Activated CD4-positive, CD25-positive, alpha-beta regulatory T cell treated with anti-CD3 and anti-CD28 coated beads, Interleukin-2, amount 50 U/mL, for 72 hours (primary cell): ENCODE measurements at places on chromosomes 1 and 21.

GRCh38 chr1:190413142-190413541 is 64.5 kb downstream of the BRINP3 start:
- DNase-seq, result no peak

DNA sequence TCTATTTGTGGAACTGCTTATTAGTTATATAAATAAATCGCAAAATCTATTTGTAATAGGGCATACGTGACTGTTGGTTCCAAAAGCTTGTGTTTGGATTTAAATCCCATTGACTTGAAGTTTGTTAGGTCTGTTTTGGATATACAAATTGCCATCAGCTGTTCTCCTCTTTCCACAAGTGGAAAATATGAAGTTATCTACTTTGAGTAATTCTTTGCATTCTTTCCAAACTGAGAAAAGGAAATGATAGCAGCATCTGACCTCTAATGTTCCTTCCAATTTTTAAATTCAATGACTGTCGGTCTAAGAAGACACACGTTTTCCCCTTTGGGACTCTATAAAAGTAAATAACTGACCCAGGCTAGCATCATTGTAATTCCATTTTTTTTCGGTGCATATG is 165.7 kb upstream of the SGIP1 start:
- DNase-seq, result no peak

DNA sequence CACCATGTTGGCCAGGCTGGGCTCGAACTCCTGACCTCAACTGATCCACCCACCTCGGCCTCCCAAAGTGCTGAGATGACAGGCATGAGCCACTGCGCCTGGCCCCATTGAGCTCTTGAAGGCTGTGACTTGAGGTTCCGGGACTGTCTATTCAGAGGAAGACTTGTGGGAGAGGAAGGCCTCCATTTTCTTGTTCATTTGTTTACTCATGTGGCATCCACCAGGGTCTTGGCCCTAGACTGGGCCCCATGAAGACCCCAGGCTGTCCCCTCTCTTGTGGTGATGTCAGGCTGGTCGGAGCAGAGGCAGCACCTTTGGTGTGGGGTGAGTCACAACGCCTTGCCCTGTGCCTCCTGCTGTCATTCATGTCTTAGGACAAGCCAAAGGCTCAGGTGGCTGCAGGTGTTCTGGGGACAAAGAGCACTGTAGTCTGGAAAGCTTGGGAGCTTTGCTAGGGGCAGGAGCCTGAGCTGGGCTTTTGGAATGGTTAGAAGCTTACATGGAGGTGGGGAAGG is 224.6 kb upstream of the C1orf174 start:
- no peak for DNase-seq

- no peak for DNase-seq
Observed at GRCh38 chr1:205496661-205497060, 7.8 kb upstream of the CDK18 start.

DNA sequence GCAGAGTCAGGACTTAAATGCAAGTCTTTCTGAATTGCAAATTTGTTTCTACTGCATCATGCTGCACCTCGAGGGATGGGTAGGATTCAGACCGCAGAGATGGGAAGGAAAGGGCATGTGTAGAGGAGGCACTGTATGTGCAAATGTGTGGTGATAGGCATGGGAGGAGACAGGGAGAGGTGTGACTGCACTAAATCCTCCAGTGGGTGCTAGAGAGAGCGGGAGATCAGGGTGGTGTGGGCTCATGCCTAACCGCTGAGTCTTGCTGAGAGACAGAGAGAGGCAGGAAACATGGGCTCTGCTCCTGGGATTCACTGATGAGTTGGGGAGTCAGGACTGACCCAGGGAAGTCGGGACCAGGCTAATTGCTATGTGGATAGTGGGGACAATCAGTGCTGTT is 61.1 kb downstream of the PTPRU start:
- no peak for DNase-seq

- no peak for DNase-seq
Observed at GRCh38 chr1:75438355-75438754, 172.6 kb downstream of the SLC44A5 start.

GRCh38 chr1:161930064-161930463 is 93.6 kb downstream of the OLFML2B start:
- no peak for DNase-seq

DNA sequence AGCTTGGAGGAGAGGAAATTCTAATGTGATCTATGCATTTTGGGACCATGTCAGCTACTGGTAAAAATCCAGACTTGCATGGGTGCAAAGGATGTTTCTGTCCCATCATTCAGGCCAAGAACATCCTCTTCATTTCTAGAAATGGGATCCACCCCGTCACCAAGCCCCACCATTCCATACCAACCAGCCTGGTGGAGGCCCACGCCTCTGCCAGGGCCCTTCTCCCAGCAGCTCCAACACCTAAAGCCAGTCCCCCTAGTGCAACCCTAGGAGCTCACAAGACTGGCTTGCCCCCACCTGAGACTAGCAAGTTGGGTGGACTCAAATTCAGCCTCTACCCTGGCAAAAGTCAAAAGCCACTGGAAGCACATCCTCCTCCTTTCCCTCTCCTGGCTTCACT is 1.9 kb downstream of the ARHGEF11 start:
- DNase-seq, result no peak

DNA sequence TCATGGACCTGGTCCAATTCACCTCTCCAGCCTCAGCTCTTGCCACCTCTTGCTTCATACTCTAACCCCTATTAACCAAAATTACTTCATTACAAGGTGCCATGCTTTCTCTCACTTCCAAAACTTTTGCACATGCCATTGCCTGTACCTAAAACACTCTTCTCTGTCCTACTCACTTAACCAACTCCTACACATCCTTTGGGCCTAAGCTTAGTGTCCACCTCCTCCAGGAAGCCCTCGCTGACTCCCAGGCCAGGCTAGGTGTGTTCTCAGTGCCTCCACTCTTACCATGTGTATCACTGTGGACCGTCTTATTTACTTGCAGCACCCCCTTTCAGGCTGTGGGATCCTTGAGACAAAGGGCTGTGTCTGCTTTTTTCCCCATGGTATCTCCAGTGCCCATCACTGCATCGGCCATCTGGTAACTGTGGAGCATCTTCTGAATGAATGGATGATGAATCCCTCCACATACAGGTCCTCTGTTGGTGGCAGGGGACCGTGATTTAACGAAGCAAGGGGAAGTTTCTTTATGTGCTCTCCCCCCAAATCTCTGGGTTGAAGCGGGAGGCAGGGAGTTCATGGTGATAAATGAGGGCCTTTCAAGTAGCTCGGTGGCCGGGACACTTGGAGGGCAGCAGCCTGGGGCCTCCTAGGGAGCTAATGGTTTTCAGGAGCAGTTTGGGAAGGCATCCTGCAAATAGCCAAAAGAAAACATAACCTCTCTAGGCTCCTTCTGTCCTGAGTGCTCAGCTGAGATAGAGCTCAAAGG is 111.9 kb downstream of the TRABD2B start:
- DNase-seq, result no peak

DNA sequence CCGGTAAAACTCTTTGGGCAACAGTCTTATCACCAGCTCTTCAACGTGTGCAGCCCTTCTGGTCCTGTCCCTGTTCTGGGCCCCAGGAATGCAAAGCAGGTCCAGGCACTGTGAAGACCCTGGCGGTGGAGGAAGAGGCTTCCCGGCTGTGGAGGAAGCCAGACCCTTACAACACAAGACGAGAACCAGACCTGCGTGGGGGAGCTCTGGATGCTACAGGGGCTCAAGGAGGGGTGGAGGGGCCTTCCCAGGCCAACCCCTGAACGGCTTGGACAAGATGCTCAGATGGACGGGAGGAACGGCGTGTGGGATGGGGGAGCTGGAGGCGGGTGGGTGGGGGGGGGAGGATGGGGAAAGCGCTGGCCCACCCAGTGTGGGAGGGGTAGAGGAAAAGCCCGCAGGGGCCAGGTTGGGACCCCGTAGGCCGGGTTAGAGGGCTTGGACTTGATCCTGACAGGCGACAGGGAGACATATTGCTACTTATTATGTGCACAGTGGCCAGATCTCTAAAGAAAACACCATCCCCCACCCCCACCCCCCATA is 5.1 kb upstream of the OLIG2 start:
- DNase-seq, result no peak

- DNase-seq, result no peak
Observed at GRCh38 chr1:115283681-115284146, 54.3 kb downstream of the NGF start.

DNA sequence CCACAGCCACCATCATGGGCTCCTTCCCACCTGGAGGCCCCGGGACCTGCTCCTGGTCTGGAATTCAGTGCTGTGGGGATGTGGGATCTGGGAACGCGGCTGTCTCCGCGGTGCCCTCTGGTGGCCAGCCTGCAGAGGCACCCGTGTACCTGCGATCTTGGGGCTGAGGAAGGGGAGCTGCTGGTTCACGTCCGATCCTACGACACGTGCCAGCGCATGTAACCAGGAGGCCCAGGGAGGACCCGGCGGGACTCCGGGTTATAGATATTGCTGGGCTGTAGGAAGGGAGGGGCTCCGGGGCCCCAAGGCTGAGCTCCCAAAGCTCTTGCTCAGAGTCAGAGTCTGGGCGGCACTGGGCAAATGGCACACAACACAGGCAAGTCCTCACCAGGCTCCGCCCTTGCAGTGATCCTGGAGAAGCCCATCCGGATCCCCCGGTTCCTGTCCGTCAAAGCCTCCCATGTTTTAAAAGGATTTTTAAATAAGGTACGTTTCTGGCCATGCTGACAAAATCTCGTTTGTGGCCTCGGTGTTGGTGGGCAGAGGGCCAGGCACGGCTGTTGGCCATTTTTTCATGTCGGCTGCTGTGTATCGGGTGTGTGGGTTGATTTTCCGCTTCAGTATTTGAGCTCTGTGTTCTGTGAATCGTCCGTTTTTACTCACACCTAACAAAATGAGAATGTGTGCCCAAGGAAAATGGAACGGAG is 20.1 kb downstream of the FAAP20 start:
- DNase-seq, result peak; percentile 52

DNA sequence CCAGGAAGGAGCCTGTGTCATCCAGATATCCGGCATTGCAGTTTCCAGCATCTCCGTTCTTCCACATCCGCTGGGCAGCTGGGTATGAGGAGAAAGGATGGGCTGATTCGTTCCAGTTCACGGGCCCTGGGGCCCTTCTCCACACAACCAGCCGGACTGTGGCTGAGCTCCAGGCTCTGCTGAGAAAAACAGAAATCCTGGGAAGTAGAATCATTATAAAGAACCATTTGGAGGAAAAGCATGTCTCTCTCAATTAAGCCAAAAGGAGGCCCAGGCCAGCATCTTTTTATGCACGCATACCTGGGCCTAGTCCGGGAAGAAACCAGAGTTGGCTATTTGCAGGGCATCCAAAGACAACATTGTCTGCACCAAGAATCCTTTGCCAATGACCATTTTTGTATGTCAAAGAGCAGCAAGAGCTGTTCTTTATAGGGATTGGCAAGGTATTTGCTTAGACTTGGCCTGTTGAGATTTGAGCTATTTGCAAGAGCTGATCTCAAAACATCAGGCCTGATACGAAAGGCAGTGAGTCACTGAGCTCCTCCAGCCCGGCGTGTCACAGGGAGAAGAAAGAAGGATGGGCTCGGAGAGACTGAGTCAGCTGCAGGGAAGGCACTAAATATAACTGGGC is 84.9 kb upstream of the ARHGEF16 start:
- no peak for DNase-seq

GRCh38 chr1:204032642-204033235 is 40.2 kb upstream of the SOX13 start:
- DNase-seq, result no peak

- no peak for DNase-seq
Observed at GRCh38 chr1:194309269-194309668, 1122.9 kb upstream of the B3GALT2 start.

DNA sequence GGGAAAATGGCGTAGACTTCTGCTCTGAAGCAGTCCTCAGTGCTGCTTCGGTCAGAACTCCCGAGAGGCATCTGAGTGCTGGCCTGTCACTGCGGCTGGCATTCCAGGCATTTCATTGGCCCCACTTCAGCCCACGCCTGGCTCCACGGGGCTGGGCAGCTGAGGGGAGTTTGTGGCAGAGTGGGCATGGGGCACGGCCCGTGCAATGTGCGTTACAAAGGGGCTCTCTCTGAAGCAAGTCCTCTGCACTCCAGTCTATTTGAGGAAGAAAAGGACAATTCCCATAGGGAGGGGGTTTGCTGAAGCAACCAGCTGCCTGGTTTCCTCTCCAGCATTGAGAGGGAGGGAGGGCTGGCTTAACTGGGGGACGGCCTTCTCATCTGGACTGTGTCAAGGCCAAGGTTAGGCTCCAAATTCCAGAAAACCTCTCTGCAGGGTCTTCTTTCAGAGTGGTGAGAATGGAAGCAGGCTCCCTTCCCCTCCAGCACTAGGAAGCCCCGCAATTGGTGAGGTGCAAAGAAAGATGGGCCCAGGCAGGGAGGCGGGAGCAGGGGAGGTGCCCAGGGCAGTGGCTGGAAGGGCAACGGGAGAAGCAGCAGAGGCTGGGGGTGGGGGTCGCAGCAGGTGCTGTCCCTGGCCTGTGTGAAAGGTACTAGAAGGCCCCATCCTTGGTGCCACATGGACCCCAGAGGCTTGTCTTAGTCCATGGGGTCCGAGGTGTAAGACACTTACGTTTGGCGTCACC is 21.1 kb upstream of the GPR157 start:
- DNase-seq, result no peak

GRCh38 chr1:182185842-182186756 is 124.6 kb upstream of the ZNF648 start:
- DNase-seq, result no peak

- no peak for DNase-seq
Observed at GRCh38 chr1:17564458-17565393, 25.2 kb downstream of the ARHGEF10L start.

DNA sequence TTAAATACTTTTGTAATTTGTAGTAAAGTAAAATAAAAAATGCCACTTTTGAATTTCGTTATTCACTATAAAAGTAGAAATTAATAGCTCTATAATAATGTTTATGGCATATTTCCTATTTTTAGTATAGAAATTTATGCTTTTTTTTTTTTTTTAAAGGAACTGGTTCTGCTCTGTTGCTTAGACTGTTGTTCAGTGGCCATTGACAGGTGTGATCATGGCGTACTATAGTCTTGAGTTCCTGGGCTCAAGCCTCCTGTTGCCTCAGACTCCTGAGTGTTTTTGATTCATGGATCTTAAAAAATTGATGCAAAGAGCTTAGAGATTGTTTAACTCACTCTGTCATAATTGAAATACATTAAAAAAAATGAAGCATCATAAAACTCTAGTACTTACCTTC is 53.6 kb downstream of the RPS6KC1 start:
- no peak for DNase-seq
